ENCODE measurements at places on chromosomes 16 and 17. TPM values are rescaled to one million over a fixed set of nuclear protein-coding genes. Genes with fewer than 3 reads are reported as not detected.

DNA sequence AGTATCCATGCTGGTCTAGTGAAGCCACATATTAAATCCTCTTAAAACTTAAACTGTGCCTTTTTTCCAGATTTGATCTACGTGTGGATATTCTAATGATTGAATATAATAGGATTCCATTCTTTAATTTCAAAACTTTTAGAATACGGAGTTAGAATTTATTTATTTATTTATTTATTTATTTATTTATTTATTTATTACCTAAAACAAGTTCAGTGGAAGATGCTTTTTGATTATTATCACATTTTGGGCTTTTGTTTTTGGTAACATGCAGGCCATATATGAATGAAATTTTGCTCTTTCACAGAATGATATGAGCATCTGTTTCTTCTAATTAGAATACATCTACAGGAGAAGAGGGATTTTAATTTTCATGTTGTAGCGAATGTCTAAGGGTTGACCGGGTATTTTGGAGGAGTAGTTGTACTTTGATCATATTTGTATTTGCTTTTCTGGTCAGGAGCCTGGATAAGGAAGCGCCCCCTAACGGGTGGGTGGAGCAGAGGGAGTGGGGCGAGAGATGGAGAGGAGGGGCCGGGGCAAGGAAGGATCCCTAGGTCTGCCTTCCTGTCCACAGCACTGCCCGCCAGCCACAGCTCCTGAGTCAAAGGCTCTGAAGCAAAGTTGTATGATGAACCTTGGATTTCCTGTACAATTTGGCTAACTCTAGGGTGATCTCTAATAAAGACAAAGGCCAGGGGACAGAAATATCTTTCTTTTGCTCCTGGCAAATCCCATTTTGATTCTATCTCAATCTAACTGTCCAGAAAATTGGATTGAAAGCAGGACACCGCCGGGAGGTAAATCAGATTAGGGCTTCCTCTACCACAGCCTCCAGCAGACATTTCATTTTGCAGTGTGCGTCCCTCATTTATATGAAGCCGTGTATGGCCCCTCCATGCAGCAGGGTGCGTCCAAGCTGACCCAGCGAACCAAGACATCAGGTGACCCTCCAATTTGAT lies 149.1 kb downstream of the PRKCA start:
- H3K27me3 ChIP-seq = no peaks in the 10 kb centered on the region
- no peak for DNase-seq
- H3K4me1 ChIP-seq = peaks cover 10% of the 10 kb centered on the region
- H3K4me3 ChIP-seq = no peak overlapping the region

DNA sequence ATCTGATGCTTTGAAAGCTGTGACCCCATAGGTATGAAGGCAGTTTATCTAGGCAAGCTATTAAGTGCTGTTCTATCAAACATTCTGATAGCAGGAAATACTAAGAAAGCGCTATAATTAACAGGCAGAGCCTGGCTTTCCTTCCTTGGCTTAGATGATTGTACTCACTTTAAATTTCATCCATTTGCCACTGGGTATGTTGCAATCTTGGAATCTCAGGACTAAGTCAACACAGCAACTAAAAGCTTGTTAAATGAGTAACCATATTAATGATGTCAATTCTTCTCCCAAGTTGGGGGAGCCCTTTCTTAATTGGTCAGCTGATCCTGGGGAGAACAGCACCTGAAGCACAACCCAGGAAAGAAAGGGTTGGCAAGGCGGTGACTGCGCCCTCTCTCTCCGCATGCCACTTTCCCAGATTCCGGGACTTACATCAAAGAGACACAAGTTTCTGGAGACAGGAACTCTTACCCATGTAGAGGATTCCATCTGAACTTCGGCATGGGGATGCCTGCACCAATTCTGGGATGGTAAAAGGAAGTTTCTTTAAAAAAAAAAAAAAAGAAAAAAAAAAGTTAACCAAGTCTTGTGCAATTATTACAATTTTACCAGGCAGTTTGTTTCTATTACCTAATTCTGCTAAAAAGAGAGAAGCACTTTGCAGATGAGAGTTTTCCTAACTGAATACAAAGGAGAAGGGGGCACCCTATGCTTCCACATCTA lies 54.4 kb upstream of the ICAM2 start:
- peaks cover 19% of the 10 kb centered on the region for H3K36me3 ChIP-seq
- DNase-seq = no peak
- no peak overlapping the region for H3K4me3 ChIP-seq
- no peaks in the 10 kb centered on the region for H3K27me3 ChIP-seq
- H3K4me1 ChIP-seq = peaks cover 10% of the 10 kb centered on the region

GRCh38 chr16:65306722-65307121 lies 184.9 kb upstream of the CDH11 start:
- no peaks in the 10 kb centered on the region for H3K36me3 ChIP-seq
- H3K27ac ChIP-seq = no peak overlapping the region
- no peaks in the 10 kb centered on the region for H3K27me3 ChIP-seq
- no peaks in the 10 kb centered on the region for H3K4me1 ChIP-seq

GRCh38 chr16:85334718-85335583 lies 222.7 kb upstream of the CIBAR2 start:
- H3K4me3 ChIP-seq = peak overlapping the region; percentile 69
- peak overlapping the region; percentile 77 for H3K27ac ChIP-seq
- peaks cover 15% of the 10 kb centered on the region for H3K4me1 ChIP-seq
- no peaks in the 10 kb centered on the region for H3K36me3 ChIP-seq

- no peak for DNase-seq
- peaks cover 16% of the 10 kb centered on the region for H3K27me3 ChIP-seq
- H3K36me3 ChIP-seq = no peaks in the 10 kb centered on the region
- H3K27ac ChIP-seq = no peak overlapping the region
These were observed 59.2 kb downstream of the MRM3 start for GRCh38 chr17:841313-841712.

DNA sequence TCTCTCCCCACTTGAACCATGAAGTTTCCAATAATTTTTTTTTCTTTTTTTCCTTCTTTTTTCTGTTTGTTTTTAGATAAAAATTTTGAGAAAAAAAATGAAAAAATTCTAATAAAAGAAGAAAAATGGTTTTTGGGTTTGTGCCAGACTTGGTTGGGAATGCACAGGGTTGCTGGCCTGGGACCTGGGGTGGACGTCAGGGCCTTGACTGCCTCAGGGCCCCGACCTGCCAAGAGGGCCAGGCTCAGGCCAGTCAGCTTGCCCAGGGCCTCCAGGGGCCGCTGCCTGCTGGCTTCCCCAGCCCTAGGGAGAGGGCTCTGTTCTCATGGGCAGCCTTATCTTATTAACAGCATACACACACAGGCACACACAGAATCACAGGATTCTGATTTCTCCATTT lies 6.5 kb downstream of the TBX6 start:
- no peak overlapping the region for H3K27ac ChIP-seq
- no peaks in the 10 kb centered on the region for H3K27me3 ChIP-seq
- peaks cover 19% of the 10 kb centered on the region for H3K4me1 ChIP-seq
- peaks cover 21% of the 10 kb centered on the region for H3K36me3 ChIP-seq
- DNase-seq = no peak

- no peak overlapping the region for H3K27ac ChIP-seq
- no peak for DNase-seq
- H3K4me3 ChIP-seq = no peak overlapping the region
- peaks cover 6% of the 10 kb centered on the region for H3K36me3 ChIP-seq
These were observed 21.3 kb upstream of the HEXD start for GRCh38 chr17:82396601-82397435.

DNA sequence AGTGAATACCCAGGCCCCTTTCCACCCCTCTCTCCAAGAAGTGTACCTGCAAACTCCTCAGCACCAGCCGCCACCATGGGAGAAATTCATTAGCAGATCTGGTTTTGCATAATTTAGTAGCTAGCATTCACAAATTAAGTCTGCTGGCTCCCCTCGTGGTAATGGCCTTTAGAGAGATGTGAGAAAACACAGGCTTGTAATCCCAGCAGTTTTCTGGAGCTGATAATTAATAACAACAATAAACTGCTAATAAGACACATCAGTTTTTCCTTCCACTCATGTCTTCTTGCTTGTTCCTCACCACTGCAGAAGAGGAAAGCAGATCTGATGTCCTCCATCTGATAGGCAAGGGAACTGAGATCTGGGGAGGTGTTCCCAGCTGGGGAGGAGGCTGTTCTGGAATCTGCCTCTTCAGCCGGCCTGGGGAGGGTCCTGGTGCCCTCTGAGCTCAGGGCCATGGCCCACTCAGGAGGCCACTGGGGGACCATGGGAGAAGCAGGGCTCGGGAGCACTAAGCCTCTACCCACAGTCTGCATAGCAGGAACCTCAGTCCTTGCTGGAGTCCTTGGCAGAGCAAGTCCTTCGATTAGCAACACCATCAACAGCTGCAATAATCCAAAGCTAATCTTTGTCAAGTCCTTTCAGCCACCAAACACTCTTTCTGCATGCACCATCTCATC lies 74.2 kb upstream of the DNAJA2 start:
- H3K4me1 ChIP-seq = peaks cover 14% of the 10 kb centered on the region
- no peaks in the 10 kb centered on the region for H3K36me3 ChIP-seq
- no peak overlapping the region for H3K4me3 ChIP-seq
- H3K27ac ChIP-seq = no peak overlapping the region
- no peaks in the 10 kb centered on the region for H3K27me3 ChIP-seq

- no peak overlapping the region for H3K27ac ChIP-seq
- H3K4me3 ChIP-seq = no peak overlapping the region
- no peaks in the 10 kb centered on the region for H3K27me3 ChIP-seq
- H3K36me3 ChIP-seq = no peaks in the 10 kb centered on the region
- DNase-seq = no peak
These were observed 557.7 kb downstream of the MAF start for GRCh38 chr16:79042886-79043285.

DNA sequence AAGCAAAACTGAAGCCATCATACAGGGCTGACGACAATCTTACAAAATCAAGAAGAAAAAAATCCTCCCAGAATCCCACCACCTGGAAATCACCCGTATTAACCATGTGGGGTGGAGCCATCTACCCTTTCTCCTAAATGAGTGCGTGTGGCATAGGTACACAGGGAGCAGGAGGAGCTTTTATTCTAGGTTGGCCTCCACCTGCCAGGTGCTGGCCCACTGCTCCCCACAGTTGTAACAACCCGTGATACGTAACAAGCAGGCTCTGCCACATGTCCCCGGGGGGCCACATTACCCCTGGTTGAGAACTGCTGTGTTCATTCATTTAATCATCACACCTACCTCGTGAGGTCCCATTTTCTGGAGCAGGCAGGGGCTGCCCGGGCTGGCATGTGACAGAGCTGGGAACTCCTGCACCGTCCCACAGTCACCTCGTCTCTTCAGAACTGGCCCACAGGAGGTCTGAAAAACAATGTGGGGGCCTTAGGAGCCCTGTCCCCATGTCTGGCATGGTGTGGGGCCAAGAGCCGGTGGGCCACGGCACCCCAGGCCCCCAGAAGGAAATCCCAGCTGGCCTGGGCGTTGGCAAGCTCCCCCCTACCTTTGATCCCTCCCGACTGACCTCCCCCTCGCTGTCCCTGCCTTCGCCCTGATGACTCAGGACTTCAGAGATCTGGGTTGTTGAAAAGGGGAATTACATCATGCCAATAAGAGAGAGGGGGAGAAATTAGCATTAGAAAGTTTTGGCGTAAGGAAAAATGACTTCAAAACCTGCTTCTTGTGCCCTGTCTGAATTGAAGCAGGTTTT lies 12.9 kb downstream of the CMIP start:
- peaks cover 30% of the 10 kb centered on the region for H3K36me3 ChIP-seq
- peaks cover 42% of the 10 kb centered on the region for H3K4me1 ChIP-seq
- H3K27me3 ChIP-seq = no peaks in the 10 kb centered on the region
- no peak for DNase-seq
- H3K27ac ChIP-seq = no peak overlapping the region
- H3K4me3 ChIP-seq = no peak overlapping the region

DNA sequence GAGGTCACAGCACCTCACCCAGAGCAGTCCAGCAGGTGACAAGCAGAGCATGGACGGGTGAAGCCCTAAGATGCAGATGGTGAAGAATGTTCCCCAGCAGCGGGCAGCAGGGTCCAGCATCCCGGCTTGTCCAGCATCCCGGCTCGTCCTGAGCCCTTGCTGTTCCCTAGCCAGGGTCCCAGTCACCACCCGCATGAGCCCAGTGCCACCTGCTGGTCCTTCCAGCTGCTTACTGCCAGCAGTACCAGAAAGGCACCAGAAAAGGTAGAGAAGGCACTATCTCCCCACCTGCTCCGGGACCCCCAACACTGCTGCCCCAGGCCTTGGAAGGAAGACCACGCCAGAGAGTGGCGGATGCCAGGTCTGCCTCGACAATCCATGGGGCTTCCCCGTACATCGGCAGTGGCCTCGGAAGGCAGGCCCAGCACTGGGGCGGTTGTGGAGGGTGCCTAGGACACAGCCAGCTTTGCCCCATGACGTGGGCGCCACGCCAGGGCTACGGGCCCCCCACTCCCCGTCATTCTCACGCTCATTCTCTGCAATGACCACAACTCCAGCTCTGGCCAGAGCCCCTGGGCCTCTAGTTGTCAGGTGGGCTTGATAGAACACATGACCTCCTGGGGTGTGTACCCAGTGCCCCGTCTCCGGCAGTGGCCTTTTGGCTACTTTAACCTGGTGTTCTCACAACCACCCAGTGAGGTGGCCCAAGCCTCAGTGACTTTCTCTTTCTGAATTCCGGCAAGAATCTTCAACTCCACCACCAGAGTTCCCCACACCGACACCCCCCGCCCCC lies 1.4 kb downstream of the CENPX start:
- DNase-seq = peak; percentile 69
- H3K4me1 ChIP-seq = peaks cover 15% of the 10 kb centered on the region
- H3K4me3 ChIP-seq = peak overlapping the region; percentile 86

DNA sequence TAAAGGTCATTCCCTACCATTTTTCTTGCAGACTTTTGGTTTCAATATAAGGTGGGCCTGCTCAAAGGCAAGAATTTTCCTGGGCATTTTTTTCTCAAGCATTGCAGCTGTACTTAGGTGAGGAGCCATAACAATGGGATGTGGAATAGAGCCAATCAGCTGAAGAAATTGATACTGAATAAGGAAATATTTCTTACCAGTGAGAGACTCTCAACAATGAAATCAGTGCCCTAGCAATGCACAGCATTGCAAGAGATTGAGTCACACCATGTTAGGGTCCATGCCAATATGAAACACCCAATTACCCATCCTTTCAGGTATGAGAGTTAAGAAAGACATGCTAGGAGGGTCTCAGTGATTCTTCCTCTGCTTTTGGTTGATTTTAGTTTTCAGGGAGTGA lies 237.6 kb downstream of the SOX9 start:
- H3K4me3 ChIP-seq = no peak overlapping the region
- no peak for DNase-seq
- no peaks in the 10 kb centered on the region for H3K27me3 ChIP-seq
- H3K27ac ChIP-seq = no peak overlapping the region

DNA sequence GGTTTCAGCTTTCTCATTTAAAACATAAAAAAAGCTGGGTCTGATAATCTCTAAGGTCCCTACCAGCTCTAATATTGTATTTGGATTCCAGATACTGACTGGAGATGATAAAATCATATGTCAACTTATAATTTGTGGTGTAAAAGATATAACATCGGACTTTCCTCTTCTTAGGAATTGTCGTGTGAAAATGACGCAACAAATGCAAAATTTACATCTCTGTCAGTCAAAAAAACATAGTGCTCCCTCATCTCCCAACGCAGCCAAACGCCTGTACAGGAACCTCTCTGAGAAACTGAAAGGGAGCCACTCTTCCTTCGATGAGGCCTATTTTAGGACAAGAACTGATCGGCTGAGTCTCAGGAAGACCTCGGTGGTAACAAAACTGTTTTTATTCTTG lies 197.3 kb downstream of the ANKFN1 start:
- no peaks in the 10 kb centered on the region for H3K27me3 ChIP-seq
- H3K4me3 ChIP-seq = no peak overlapping the region

GRCh38 chr17:12648498-12648897 lies 17.2 kb upstream of the MYOCD start:
- no peaks in the 10 kb centered on the region for H3K4me1 ChIP-seq
- no peaks in the 10 kb centered on the region for H3K27me3 ChIP-seq
- no peak overlapping the region for H3K27ac ChIP-seq
- H3K36me3 ChIP-seq = no peaks in the 10 kb centered on the region

The CRK gene
- 19.5 TPM for total RNA-seq

The PRSS27 gene
- 2.2 TPM for total RNA-seq

The SLFN12L gene
- total RNA-seq = 139 TPM

The IGFALS gene
- total RNA-seq = 0.55 TPM

The LDHD gene
- not detected for total RNA-seq

The SLC47A2 gene
- total RNA-seq = not detected

The C16orf86 gene
- total RNA-seq = 5.6 TPM

The DPEP1 gene
- total RNA-seq = not detected
